ENCODE measurements at places on chromosomes 13 and 19.

DNA sequence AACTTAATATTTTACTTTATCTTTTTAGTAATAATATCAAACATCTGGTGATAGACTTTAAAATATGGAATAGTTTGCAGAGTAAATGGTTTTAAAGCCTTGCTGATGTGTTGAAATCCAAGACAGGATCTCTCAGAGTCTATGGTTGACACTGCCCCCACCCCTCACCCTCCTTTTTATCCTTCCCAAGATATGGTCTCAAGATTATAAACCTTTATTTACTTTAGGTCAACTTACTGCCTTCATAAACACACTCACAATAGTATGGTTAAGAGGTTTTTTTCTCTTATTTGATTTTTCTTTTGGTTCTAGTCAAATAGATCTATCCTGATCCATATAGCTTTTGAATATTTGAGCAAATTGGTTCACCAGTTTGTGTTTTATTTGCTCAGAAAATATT lies 39.0 kb downstream of the PAN3 start:
- DNase-seq: no peak

DNA sequence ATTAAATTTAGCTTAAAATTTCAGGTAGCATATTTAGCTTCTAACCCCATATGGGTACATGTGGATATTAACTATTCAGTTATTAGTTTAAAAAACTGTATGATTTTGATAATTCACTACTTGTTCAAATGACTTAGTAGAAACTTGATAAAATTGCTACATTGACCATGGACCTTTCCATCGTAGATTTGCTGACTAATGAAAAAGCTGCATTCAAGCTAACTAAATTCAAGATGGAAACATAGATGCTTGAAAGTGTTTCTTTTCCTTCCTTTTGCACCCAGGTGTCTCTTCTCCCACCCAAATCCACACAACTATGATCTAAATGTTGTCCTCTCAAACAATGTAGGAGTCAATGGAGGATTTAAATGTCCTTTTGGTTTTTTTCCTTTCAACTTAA lies 439.2 kb downstream of the TBC1D4 start:
- no peak for DNase-seq

GRCh38 chr19:49746206-49746958 lies 16.7 kb downstream of the TSKS start:
- DNase-seq: peak; percentile 57

DNA sequence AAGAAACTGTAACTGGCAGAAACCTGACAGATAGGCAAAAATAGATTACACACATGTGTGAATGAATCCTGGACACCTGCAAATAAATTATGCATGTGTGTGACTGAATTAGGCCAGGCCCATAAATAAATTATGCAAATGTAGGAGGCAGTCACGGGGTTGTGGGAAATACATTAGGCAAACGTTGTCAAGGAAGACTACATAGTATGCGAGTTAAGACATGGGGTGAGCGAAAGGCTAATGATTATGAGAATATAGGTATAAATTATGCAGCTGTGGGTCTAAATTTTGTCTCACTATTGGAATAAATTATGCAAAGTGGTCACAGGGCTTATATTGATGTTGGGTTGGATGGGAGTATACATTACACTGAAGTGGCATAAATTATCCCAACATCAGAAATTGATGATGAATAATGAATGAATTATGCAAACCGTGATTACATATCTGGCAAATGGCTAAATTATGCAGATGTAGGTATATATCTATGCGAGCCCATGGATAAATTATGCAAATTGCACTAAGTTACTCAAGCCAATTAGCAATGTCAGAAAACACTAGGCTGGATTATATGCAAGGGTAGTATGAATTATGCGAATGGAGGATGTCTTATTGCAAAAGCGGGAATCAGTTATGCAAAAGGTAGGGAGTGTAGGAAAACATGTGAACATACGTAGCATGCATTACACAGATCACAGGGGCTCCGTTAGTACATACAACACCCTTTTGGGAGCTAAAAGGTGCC lies 6.8 kb downstream of the SLC8A2 start:
- DNase-seq: no peak

GRCh38 chr13:28716511-28716910 lies 2.3 kb downstream of the SLC46A3 start:
- DNase-seq: no peak

GRCh38 chr13:43074824-43075510 lies 51.6 kb downstream of the DNAJC15 start:
- no peak for DNase-seq

- peak; percentile 80 for DNase-seq
Measured at GRCh38 chr19:54464044-54464629, 559 bp upstream of the LENG9 start.

DNA sequence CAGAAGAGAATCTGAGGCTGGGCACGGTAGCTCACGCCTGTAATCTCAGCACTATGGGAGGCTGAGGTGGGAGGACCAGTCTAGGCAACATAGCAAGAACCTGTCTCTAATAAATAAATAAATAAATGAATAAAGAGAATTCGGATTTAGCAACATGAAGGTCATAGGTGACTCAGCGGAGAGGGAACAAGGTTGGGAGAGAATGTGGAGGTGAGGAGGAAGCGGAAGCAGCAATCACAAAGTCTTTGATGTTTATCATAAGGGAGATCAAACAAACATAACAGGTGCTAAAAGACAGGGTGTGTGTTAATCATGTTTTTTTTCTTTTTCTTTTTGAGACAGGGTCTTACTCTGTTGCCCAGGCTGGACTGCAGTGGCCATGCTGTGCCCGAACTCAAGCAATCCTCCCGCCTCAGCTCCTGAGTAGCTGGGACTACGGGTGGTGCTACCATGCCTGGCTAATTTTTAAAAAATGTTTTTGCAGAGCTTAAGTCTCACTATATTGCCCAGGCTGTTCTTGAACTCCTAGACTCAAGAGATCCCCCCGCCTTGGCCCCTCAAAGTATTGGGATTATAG lies 16.3 kb downstream of the PBX4 start:
- peak; percentile 31 for DNase-seq

GRCh38 chr13:50125554-50126262 lies 110.5 kb downstream of the KCNRG start:
- peak; percentile 90 for DNase-seq

DNA sequence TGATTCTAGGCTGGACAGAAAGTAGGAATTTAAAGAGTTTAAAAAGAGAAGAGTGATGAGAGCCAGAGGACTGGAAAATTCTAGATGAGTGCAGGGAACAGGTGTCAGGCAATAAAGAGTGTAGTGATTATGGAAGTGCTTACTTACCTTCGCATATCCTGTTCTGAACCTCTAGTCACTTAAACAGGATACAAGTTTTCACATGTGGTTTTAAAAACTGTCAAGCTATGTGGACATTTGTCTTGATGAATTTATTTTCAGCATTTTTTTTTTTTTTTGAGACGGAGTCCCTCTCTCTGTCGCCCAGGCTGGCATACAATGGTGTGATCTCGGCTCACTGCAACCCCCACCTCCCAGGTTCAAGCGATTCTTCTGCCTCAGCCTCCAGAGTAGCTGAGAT lies 34.3 kb upstream of the IL17D start:
- no peak for DNase-seq

DNA sequence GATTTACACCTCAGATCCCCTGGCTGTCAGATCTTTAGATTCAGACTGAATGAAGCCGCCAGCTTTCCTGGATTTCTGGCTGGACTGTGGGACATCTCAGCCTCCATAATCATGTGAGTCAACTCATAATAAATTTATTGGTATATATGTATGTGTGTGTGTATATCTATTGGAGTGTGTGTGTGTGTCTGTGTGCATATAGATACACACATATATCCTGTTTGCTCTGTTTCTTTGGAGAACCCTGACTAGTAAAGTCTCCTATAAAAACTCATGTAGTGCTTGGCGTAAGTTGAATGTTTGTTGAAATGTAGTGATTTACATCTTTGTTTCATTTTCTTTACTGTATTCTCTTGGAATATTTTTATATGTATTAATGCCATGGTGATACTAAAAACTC lies 499.5 kb upstream of the KLF12 start:
- DNase-seq: no peak

DNA sequence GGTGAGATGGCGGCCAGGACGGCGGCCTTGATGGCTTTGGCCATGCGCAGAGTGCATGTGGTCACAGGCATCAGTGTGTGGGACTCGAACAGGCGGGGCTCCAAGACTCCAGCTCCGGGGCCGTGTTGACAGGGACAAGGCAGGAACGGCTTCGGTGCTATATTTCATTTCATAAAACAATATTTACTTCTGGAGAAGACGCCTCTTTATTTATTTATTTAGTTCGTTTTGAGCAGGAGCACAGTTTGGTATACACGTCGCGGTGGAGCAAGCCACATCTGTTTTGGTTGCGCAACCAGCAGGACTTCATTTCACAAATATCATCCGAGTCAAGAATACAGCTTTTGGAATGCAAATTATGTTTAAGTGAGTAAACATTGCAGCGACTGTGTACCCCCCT lies 166.7 kb upstream of the TSHZ3 start:
- DNase-seq: no peak

GRCh38 chr13:114058051-114058867 lies 74.2 kb downstream of the RASA3 start:
- no peak for DNase-seq

GRCh38 chr19:34838248-34838647 lies 65.2 kb upstream of the ZNF599 start:
- no peak for DNase-seq

DNA sequence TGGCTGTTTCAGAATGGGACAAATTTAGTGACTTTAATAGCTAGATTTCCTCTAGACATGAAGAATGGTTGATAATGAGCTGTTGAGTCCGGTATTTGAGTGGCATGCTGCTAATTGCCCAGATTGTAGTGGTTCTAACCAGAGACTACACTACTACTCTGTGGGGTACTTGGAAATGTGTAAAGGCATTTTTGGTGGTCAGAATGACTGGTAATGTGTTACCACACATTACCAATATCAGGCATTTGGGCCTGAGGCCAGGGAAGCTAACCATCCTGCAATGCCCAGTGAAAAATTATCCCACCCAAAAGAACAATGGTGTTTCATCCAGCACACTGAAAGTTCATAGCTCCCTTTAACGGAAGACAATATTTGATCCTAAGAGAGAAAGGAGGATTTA lies 17.5 kb upstream of the N4BP2L1 start:
- no peak for DNase-seq

GRCh38 chr13:74052402-74052928 lies 81.7 kb downstream of the KLF12 start:
- DNase-seq: no peak

DNA sequence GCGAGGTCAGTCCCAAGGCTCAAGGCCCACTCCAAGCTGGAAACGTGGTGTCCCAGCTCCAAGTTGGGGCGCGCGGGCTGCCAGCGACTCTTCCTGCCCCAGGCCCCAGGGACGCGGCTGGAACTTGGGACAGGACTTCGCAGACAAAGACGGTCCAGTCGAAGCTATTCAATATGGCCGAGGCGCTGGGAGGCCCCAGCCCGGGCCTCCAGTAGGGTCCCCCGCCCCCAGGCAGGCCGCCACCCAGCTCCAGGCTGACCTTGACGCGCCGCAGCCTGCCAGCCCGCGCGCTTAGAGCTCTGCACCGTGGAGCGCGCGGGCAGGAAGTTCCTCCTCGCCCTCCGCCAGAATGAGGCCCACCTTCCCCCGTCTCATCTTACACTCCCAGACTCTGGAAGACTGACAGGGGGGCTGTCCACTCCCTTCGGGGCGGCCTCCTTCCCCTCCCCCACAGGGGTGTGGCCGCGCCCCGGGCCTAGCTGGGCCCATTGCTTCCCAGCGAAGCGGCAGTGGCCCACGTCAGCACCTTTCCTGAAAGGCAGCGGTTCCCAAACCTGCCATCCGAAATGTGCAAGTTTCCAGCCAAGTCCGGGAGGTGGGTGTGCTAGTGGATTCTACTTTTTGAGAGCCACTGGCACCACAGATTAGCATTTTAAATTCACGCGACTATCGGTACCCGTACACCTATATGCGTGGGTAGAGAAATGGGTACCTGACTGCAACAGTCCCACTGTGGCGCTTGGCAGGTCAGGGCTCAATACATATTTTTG lies at the start of gene CCDC8:
CCDC8 (minus strand) TSS at position 303 of the 770 bp plus-strand sequence. CDS start 754 bp downstream, outside the sequence.
- no peak for DNase-seq

DNA sequence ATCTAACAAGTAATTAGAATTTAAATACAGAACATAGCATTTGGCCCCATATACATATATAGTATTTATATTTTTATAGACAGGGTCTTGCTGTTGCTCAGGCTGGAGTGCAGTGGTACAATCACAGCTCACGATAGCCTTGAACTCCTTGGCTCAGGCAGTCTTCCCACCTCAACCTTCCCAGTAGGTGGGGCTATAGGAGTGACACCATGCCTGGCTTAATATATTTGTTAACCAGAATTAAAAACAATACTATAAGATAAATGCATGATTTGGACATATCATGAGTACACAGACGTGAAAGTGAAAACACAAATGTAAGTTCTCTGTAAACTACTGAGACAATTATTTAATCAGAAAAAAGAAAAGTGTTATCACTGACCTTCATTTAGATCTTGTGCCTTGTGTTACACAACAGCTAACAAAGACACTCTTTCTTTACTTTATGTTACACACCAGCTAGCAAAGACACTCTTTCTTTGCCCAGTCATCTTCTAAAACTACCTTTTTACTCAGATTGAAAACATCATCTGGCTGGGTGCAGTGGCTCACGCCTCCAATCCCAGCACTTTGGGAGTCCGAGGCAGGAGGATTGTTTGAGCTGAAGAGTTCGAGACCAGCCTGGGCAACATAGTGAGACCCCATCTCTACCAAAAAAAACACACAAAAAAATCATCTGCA lies 22.6 kb downstream of the CARS2 start:
- DNase-seq: no peak

DNA sequence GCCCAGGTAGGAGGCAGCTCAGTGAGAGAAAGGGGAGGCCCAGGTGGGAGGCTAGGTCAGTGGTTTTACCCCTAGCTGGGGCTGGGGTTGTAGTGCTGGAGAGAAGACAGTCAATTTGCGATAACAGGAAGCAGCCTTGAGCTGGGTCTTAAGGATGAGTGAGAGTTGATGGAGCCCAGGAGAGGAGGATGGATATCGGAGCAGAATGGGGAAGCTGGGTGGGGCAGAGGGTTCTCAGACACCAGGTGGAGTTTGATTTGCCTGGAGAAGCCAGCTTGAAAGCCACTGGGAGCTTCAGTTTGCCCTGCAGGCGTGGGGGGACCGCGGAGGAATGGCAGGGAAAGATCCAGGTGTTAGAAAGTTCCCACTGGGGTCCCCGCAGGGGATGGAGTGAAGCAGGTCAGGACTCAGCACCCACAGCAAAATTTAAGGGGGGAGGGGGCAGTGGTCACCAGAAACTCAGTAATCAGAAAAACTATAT lies 836 bp upstream of the CDC42EP5 start:
- no peak for DNase-seq

GRCh38 chr13:109000207-109000606 lies 370.8 kb downstream of the MYO16 start:
- DNase-seq: no peak

DNA sequence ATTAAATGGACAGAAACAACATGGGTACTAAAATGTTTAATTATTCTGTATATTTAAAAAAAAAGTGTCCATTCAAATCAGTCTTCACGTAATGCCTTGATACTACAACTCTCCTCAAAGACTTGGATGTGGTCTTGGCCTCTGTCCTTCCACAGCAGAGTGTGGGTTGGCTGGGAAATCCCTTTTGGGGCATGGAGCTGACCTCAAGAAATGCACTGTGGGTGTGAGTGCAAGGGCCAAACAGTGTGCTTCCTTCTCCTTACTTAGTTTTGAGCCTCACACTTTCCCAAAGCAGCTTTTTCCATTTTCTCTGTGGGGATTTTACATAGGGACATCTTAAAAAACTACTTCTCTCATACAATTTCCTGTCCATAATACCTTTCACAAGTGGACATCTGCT lies 607.4 kb downstream of the EFNB2 start:
- DNase-seq: no peak

Data from T-cell (primary cell).